ENCODE measurements at places on chromosomes 7 and 10. TPM values are rescaled to one million over a fixed set of nuclear protein-coding genes. Genes with fewer than 3 reads are reported as not detected.

Gene SCART1
- 5.2 TPM for total RNA-seq

Gene HABP2
- not detected for total RNA-seq

Gene OR2A42
- under 0.01 TPM for total RNA-seq

Gene SPDYE2
- total RNA-seq = not detected

Gene SSC4D
- total RNA-seq = 0.32 TPM

Gene FAM131B
- 1.3 TPM for total RNA-seq

Gene COL1A2
- 10,219 TPM for total RNA-seq

Gene P4HA1
- 181 TPM for total RNA-seq

Gene NPTX2
- total RNA-seq = 9.6 TPM

Gene ZNF467
- total RNA-seq = 0.36 TPM

Gene CYTH3
- total RNA-seq = 70.3 TPM

Gene CALCR
- not detected for total RNA-seq

Gene MYO3A
- total RNA-seq = not detected

Gene ARHGEF5
- total RNA-seq = 10.1 TPM

Gene PDCD11
- 36.7 TPM for total RNA-seq

Gene CADPS2
- 15.3 TPM for total RNA-seq

Gene PRKRIP1
- total RNA-seq = 19.0 TPM

Gene CNTNAP2
- 0.65 TPM for total RNA-seq

Gene DLX6
- total RNA-seq = not detected

Gene POLR2J2
- total RNA-seq = 6.9 TPM

Gene OPN1SW
- total RNA-seq = not detected

Gene DGKB
- total RNA-seq = 0.32 TPM

Gene CPN1
- total RNA-seq = not detected

Gene GHRHR
- not detected for total RNA-seq

Gene CRTAC1
- total RNA-seq = not detected

Gene OGDHL
- total RNA-seq = 0.16 TPM

Gene PCLO
- 0.32 TPM for total RNA-seq

Gene UPK3BL1
- total RNA-seq = 15.4 TPM

Gene LRRC27
- total RNA-seq = 18.8 TPM

Gene AKR1D1
- total RNA-seq = not detected

Gene ANKRD1
- 0.36 TPM for total RNA-seq

Gene OR13A1
- total RNA-seq = not detected

Data from hair follicle dermal papilla cell (primary cell).